ENCODE measurements at places on chromosomes 1 and 21.

DNA sequence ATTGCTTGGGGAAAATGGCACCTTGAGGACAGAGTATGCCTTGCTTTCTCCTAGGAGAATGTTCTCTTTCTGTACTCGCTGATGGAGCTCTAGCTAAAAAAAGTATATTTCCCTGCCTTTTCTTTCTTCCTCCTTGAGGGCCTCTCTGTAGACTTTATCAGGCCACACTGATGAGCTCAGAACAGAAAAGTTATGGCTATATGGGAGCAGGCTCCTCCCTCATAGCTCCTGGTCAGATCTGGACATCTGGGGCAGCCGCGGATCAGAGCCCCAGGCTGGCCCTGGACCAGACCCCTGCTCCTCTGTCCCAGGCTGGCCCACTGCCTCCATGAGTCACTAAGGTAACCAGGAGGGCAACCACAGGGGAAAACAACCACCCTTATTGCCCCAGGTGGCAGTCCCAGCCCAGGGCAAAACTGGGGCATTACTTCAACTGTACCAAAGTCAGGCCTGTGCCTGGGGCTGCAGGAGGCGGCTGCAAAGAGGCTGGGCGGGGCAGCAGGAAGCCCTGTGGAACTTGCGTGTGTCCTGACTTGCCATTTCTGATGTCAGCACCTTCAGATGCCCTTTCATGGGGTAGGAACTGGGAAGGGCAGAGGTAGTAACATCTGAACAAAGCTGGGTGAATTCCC is 26.3 kb upstream of the ZNF648 start:
- no peak for DNase-seq

DNA sequence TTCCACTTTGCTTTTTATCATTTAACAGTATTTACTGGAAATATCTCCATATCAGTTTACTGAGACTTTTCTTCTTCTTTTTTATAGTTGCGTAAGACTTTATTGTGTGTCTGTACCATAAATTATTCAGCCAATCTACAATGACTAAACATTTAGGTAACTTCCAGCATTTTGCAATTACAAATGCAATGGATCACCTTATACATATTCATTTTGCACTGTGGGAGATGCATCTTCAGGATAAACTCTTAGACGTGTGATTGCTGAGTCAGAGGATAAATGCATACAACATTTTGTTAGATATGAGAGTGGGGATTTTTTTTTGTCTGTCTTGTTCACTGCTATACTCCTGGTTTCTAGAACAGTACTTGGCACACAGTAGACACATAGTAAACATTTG is 95.7 kb upstream of the GCLM start:
- no peak for DNase-seq

- DNase-seq: no peak
Observed at GRCh38 chr1:27993241-27993640, 33.5 kb downstream of the XKR8 start.

GRCh38 chr1:99328171-99328570 is 63.9 kb downstream of the PLPPR4 start:
- no peak for DNase-seq

DNA sequence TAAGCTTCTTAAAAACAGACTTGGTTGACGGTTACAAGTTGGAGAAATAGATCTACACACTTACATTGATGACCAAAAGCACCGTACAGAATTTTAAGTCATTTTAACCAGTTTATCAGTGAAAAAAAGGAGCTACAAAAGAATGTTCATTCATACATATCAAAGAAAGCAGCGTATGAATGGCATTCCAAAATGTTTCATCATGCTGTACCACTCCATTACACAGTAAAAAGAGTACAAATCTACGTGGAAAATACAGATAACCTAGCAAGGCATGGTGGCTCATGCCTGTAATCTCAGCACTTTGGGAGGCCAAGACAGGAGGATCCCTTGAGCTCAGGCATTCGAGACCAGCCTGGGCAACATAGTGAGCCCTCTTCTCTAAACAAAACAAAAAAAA is 40.3 kb downstream of the ZZZ3 start:
- DNase-seq: no peak

- DNase-seq: no peak
Observed at GRCh38 chr1:17440074-17440826, 773 bp upstream of the RCC2 start.
